ENCODE measurements at places on chromosomes 12 and 14.
A peak's percentile ranks its signal among the peaks of the same experiment; 100 is the strongest.

DNA sequence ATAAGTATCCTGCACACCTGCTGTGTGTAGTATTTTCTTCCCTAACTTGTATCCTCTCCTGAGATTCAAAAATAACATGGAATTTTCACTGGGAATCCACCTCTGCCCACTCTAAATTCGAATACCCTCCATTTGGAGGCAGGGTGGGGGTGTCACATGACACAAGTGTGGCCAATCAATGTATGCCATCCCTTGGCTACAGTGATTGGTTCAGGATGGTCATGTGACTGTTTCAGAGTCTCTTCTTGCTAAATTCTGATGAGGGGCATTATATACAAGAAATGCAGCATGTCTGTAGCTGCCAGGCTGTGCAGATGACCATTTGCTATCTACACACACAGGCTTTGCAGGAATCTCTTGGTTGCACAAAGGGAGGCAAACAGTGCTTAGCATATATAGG lies 86.8 kb upstream of the TMEM132C start:
- no peak overlapping the region for H3K27ac ChIP-seq
- no peaks in the 10 kb centered on the region for H3K4me1 ChIP-seq
- no peaks in the 10 kb centered on the region for H3K36me3 ChIP-seq
- no peak for DNase-seq

DNA sequence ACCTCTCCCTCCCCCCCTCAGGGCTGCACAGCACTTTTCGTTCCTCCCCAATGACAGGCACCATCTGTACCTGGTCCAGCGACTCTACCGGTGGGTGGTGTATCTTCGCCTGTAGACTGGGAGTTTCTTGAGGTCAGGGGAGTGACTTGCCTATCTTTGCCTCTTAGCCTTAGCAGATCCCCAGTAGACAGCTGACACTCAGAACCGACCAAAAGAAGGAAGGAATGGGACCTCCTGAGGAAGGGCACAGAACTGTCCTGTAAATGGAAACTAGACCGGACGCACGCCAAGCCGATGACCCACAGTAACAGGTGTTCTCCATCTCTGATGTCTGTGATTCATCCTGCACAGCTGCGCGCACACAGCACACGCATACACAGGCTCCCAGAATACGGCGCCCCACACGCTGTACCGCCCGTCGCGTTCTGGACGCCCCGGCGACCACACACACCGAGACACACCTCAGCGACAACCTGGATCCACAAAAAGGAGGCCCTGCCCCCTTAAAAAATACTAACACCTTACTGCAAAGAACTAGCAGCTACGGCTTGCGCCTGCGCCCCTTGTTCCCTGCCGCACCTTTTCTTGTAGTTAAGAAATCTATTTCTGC lies 673 bp upstream of the TTC9 start:
- peak; percentile 82 for DNase-seq
- peaks cover 2% of the 10 kb centered on the region for H3K27me3 ChIP-seq
- H3K4me1 ChIP-seq: peaks cover 39% of the 10 kb centered on the region
- peak overlapping the region; percentile 94 for H3K4me3 ChIP-seq

- DNase-seq: peak; percentile 82
- H3K27me3 ChIP-seq: peaks cover 12% of the 10 kb centered on the region
- peak overlapping the region; percentile 91 for H3K27ac ChIP-seq
These were observed 825 bp upstream of the CCDC85C start for GRCh38 chr14:99604766-99605298.

DNA sequence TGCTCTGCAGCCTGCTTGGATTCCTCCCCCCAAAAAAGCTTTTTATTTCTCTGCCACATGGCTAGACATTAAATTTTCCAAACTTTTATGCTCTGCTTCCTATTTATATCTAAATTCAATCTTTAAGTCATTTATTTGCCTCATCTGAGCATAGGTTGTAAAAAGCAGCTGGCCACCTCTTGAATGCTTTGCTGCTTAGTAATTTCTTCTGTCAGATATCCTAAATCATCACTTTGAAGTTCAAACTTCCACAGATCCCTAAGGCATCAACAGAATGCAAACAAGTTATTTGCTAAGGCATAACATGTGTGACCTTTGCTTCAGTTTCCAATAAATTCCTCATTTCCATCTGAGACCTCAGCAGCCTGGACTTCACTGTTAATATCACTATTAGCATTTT lies 209.6 kb downstream of the FSCB start:
- no peak overlapping the region for H3K4me3 ChIP-seq
- no peaks in the 10 kb centered on the region for H3K36me3 ChIP-seq
- DNase-seq: no peak
- H3K4me1 ChIP-seq: no peaks in the 10 kb centered on the region
- no peaks in the 10 kb centered on the region for H3K27me3 ChIP-seq

GRCh38 chr14:89207925-89208328 lies 209.1 kb downstream of the FOXN3 start:
- H3K27ac ChIP-seq: no peak overlapping the region
- peaks cover 5% of the 10 kb centered on the region for H3K4me1 ChIP-seq
- no peaks in the 10 kb centered on the region for H3K27me3 ChIP-seq
- H3K36me3 ChIP-seq: peaks cover 12% of the 10 kb centered on the region
- no peak for DNase-seq

GRCh38 chr14:64769096-64770020 lies 65.1 kb downstream of the PLEKHG3 start:
- H3K27me3 ChIP-seq: no peaks in the 10 kb centered on the region
- H3K27ac ChIP-seq: no peak overlapping the region
- H3K4me1 ChIP-seq: peaks cover 16% of the 10 kb centered on the region
- H3K36me3 ChIP-seq: no peaks in the 10 kb centered on the region

DNA sequence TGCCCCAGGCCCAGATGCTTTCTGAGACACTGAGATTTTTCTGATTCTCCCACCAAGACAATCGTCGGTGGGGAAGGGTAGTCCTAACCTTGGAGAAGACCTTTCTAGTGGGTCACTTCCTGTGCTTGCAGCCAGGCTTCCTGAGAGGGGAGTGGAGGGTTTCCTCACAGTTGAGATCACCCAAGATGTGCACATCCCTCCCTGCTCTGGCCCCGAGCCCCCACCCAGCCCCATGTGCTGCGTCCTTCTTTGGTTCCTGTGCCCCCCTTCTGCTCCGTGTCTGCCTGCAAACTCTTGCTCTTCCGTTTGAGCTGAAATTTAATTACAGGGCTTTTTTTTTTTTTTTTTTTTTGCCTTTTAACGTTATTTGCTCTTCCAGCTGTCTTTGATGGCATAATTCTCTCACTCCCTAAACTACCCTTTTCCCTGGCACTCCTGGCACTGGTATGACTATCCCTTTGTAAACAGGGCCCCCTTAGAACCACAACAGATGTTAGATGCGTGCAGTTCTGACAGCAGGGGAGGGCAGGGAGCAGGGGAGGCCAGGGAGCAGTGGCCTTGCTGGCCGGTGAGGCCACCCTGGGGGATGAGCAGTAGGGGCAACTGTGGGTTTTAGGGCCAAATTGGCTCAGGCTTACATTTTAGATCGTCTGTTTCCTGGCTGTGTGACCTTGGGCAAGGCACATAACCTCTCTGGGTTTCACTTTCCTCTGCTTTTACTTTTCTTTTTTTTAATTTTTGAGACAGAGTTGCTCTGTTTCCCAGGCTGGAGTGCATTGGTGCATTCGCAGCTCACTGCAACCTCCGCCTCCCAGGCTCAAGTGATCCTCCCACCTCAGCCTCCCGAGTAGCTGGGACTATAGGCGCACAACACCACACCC lies 144.5 kb downstream of the PHETA1 start:
- no peaks in the 10 kb centered on the region for H3K27me3 ChIP-seq
- H3K27ac ChIP-seq: no peak overlapping the region
- no peaks in the 10 kb centered on the region for H3K36me3 ChIP-seq
- DNase-seq: no peak
- peaks cover 4% of the 10 kb centered on the region for H3K4me1 ChIP-seq
- no peak overlapping the region for H3K4me3 ChIP-seq

- no peaks in the 10 kb centered on the region for H3K4me1 ChIP-seq
- H3K27me3 ChIP-seq: peaks cover 2% of the 10 kb centered on the region
- H3K4me3 ChIP-seq: no peak overlapping the region
- DNase-seq: no peak
These were observed 325.1 kb upstream of the DCN start for GRCh38 chr12:91507754-91508153.

GRCh38 chr12:42854208-42854607 lies 264.7 kb upstream of the PRICKLE1 start:
- no peaks in the 10 kb centered on the region for H3K27me3 ChIP-seq
- no peaks in the 10 kb centered on the region for H3K36me3 ChIP-seq
- H3K4me1 ChIP-seq: no peaks in the 10 kb centered on the region
- no peak overlapping the region for H3K4me3 ChIP-seq
- DNase-seq: no peak
- no peak overlapping the region for H3K27ac ChIP-seq

DNA sequence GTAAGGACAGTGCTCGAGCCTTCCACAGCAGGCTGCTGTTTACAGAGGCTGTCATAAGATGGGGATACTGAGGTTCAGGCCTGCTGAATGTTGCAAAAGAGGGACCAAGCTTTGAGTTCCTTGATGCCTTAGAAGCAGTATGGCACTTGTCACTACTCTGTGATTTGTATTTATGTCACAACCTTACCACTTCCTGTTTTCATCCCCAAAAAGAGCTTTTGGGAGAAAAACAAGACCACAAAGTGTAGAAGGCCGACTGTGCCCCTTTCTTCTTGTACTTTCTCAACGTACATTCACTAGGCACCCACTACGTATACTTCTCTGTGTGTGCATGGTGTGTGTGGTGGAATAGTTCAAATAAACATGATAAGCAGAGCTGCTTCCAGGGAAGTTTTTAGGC lies 90.1 kb downstream of the DRAM1 start:
- no peaks in the 10 kb centered on the region for H3K36me3 ChIP-seq
- peaks cover 6% of the 10 kb centered on the region for H3K27me3 ChIP-seq
- DNase-seq: peak; percentile 58
- peaks cover 8% of the 10 kb centered on the region for H3K4me1 ChIP-seq
- no peak overlapping the region for H3K27ac ChIP-seq

GRCh38 chr14:30211326-30211725 lies 283.7 kb upstream of the PRKD1 start:
- no peak overlapping the region for H3K27ac ChIP-seq
- H3K27me3 ChIP-seq: no peaks in the 10 kb centered on the region
- DNase-seq: no peak
- no peak overlapping the region for H3K4me3 ChIP-seq

DNA sequence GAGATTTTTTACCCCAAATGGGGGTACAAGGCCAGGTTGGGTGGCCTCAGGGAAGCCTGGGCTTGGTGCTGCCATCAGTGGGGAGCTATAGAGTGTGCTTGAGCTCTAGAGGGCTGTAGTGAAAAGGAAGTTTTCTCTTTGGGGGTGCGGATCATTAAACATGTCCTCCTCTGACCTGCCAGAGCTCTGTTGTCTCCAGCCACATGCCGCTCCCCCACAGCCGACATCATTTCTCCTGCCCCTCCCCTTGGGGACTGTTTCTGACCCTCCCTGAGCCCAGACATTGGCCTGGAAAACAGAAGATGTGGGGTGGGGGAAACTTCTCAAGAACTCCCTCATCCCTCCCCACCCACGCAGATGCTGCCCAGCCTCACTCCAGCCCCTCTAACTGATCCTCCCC lies 25.3 kb downstream of the DTX1 start:
- no peaks in the 10 kb centered on the region for H3K36me3 ChIP-seq
- no peak for DNase-seq
- H3K27me3 ChIP-seq: no peaks in the 10 kb centered on the region
- H3K4me3 ChIP-seq: no peak overlapping the region
- H3K4me1 ChIP-seq: peaks cover 5% of the 10 kb centered on the region

DNA sequence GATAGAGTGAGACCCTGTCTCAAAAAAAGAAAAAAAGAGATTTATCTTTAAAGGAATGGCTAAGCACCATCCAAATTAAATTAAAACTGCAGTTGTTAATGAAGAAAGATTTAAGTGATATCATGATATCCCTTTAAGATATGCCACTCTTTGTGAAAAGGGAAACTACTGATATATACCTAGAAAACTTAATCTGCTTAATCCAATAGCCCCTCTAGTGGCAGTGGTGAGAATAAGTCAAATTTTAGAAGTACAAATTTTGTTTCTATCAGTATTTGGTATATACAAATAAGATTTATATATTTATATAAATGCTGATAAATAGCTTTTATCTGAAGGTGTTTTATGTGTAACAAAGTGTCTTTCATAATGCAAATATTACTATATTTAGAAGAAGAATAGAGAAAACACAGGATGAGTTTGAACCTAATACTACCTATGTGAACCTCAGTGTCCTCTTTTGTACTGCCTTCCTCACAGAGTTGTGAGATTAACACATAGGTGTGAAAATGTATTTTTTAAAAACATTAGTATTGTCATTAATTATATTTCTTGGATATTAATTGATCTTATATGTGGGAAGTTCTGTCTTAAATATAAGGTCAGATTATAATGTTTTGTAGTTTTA lies 51.4 kb upstream of the GARIN2 start:
- H3K4me3 ChIP-seq: no peak overlapping the region
- H3K36me3 ChIP-seq: peaks cover 3% of the 10 kb centered on the region
- H3K4me1 ChIP-seq: peaks cover 8% of the 10 kb centered on the region

- H3K27ac ChIP-seq: peak overlapping the region; percentile 65
- H3K27me3 ChIP-seq: no peaks in the 10 kb centered on the region
- peaks cover 12% of the 10 kb centered on the region for H3K4me1 ChIP-seq
- peaks cover 87% of the 10 kb centered on the region for H3K36me3 ChIP-seq
- no peak overlapping the region for H3K4me3 ChIP-seq
These were observed 14.7 kb downstream of the SLC48A1 start for GRCh38 chr12:47787596-47788319.

DNA sequence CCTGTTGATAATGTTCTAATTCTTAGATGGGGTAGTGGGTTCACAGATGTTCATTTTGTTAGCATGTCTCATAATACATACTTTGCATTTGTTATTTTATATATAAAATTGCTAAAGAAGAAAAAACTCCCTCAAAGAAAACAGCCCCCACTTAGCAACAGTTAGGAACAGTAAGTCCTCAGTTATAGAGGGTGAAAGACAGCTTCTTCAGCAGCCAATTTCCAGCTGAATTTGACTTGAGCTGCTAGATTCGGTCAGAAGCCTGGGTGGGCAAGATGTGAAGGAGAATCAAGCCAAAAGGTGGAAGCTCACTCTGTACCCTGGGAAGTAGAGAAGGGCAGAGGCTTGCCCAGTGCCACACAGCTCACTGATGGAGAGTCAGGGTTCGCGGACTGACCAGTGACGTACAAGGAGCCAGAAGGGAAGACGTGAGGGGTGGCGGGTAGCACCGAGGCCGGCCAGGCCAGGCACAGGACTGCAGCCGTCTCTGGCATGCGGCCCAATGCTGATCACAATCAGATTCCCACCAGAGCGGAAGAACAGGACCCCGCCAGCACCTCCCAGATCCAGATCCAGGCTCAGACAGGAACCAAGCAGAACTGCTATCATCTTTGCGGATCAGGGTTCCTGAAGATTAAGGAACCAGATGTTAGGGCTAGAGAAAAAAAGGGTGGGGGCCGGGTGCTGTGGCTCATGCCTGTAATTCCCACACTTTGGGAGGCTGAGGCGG lies 30.4 kb upstream of the VWF start:
- DNase-seq: no peak
- peaks cover 6% of the 10 kb centered on the region for H3K4me1 ChIP-seq
- no peaks in the 10 kb centered on the region for H3K36me3 ChIP-seq
- no peak overlapping the region for H3K27ac ChIP-seq
- H3K27me3 ChIP-seq: peaks cover 6% of the 10 kb centered on the region
- H3K4me3 ChIP-seq: no peak overlapping the region

DNA sequence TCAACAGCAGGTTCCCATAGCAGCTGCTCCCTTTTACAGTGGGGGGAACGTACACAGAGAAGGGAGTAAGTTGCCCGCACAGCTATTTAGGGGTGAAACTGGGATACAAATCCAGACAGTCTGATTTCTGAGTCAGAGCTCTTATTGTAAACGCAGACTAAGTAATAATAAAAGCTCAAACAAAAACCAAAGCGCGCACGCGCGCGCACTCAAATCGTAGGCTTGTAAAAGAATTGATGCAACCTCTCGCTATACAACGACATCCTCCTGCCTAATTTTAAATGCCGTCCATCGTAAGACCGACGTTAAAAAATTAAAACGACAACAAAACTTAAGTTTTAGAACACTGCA lies 747 bp upstream of the DACT1 start:
- peaks cover 34% of the 10 kb centered on the region for H3K27me3 ChIP-seq
- H3K4me3 ChIP-seq: peak overlapping the region; percentile 87
- peak overlapping the region; percentile 88 for H3K27ac ChIP-seq
- peaks cover 10% of the 10 kb centered on the region for H3K36me3 ChIP-seq
- H3K4me1 ChIP-seq: peaks cover 43% of the 10 kb centered on the region
- DNase-seq: peak; percentile 79
